ENCODE measurements at places on chromosomes 16 and 17.

GRCh38 chr17:72365857-72366414 is 245.1 kb downstream of the SOX9 start:
- DNase-seq, result no peak

DNA sequence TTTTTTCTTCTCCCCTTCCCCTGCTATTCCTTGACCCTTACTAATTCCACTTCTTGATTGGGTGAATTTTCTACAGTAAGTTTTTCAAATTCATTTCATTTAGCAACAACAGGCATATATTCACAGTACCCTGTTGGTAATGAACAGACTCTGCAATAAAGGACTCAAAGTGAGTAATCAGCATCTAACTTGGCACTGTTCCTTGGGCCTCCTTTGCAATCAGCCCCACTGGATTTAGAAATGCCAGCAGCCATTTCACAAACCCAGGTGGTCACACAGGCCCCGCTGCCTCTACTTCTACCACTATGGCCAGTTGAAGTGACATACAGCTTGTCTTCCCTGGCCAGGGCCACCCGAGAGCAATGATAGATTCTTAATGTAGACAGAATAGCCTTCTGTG is 113.8 kb downstream of the CYB561 start:
- DNase-seq, result no peak

- no peak for DNase-seq
Measured at GRCh38 chr17:35051579-35052240, 11.8 kb downstream of the RFFL start.

GRCh38 chr16:63617990-63618763 is 1503.7 kb downstream of the CDH11 start:
- DNase-seq, result no peak

- no peak for DNase-seq
Measured at GRCh38 chr16:86585821-86586611, 7.7 kb downstream of the FOXL1 start.

- DNase-seq, result no peak
Measured at GRCh38 chr17:67183531-67183930, 61.5 kb downstream of the HELZ start.

GRCh38 chr16:79811541-79811940 is 211.0 kb upstream of the MAF start:
- no peak for DNase-seq

- DNase-seq, result no peak
Measured at GRCh38 chr17:38564254-38564837, 41.4 kb downstream of the SRCIN1 start.

DNA sequence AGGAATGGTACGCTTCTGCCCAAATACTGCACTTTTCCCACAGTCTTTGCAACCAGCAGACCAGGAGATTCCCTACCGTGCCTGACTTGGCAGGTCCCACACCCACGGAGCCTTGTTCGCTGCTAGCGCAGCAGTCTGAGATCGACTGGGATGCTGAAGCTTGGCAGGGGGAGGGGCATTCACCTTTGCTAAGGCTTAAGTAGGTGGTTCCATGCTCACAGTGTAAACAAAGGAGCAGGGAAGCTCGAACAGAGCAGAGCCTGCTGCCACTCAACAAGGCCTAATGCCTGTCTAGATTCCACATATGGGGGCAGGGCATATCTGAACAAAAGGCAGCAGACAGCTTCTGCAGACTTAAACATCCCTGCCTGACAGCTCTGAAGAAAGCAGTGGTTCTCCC is 107.2 kb upstream of the TMEM97 start:
- no peak for DNase-seq

DNA sequence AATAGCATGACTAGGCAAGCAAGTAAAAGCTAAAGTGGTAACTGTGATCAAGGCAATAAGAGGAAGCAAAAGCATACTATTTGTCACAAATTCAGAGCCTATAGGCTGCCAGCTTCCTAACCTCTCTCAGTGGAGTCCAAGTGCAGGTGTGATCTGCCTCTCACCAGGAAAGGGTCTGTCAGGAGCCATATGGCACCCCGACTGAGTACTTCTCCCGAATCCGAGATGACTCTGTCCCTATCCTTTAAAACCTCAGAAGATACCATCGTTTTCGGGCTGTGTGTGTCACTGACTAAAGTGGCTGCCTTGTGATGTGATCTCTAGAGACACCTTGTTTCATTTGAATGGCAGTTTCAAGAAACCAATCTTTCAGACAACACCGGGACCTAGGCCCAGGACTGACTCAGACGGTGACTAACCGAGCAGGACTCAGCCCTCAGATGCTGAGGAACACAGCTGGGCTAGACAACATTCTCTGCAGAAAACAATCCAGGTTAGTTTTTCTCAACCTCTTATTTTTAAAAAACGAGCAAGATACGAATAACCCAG is 63.6 kb downstream of the SMG6 start:
- no peak for DNase-seq

GRCh38 chr16:47980212-47980611 is 175.6 kb downstream of the ABCC12 start:
- DNase-seq, result no peak

GRCh38 chr16:90018297-90018651 is 982 bp downstream of the DBNDD1 start:
- DNase-seq, result no peak

DNA sequence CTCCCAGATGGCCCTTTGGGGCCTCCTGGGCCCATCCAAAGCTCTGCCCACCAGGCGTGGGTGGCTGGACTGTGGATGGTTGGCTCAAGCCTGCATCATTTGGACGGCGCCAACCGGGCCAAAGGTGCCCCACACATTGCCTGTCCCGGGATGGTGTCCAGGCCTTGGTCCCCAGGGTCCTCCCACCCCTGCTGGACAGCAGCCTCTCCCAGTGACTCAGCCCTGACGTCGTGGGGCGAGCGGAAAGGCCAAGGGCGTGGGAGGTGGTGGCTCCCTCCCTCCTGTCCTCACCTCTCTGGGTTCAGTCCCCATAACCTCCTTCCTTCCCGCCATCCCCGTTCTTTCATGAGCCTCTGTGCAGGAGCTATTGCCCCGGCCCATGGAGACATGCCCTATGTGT is 42.1 kb upstream of the DLX4 start:
- DNase-seq, result no peak

DNA sequence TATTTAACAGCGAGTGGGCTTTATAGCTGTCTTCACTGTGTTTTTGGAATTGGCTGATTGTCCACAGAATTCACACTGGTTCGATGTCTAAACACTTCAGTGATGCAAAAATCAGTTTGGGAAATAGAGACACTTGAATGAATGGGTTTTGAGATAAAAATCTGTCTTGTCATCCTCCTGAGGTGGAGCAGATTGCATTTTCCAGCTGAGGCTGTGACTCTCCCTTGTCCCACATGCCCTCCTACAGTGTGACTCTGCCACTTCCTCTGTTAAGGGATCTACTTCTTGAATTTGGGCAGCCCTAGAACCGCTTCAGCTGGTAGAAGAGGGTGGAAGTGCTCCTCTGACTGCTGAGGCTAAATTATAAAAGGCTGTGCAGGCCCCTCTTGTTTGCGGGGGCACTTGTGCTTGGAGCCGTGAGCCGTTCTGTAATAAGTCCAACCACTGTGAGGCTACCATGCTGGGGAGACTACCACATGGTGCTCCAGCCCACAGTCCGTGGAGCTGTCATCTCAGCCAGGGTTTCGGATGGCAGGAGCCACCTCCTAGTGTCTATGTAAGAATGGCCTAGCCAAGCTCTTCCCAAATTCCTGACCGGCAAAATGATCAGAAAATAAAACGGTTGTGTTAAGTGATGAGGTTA is 175.9 kb downstream of the SPECC1 start:
- no peak for DNase-seq

DNA sequence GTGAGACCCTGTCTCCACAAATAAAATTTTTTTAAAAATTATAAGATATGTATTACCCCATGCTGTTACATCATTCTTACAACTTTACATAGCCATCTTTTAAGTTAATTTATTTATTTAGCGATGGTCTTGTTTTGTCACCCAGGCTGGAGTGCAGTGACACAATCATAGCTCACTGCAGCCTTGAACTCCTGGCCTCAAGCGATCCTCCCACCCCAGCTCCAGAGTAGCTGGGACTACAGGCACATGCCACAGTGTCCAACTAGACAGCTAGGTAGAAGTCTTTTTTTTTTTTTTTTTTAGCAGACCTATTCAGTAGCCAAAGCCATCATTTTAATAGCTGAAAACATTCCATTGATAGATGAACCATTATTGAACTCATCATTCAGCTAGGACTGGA is 92.7 kb downstream of the NDE1 start:
- no peak for DNase-seq

DNA sequence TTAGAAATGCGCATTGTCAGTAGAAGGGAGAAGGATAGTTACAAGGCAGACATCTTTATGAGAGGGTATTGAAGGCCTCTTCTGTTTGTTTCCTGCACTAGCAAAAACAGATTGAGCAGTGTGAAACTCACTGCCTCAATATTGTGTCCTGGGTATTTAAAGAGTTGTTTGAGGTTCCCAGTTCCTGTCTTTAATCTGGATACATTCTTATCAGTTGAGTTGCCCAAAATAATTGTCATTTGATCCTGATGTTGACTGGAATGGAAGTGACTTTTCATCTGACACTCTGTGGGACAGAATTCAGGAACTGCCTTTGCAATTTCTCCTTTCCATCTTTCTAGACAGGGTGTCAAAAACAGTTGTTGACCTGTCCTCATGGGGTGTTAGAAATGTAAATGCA is 1.7 kb downstream of the ATP6V0A1 start:
- DNase-seq, result no peak

DNA sequence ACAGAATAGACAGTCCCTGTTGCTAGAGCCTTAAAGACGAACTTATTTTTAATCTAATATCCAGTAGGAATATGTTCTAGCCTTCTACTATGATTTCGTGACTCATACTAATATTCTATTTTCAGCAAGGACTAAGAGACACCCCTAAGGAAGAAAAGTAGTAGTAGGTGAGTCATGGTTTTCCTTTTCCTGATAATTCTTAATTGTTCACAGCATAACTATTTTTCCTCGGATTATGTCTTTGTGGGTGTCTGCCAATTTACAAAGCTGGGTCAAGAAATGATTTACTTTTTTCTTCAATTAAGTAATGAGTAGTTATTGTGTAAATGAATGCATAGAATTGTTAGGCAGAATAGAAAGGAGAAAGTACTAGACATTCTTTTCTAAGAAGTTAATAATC is 292.2 kb downstream of the TOX3 start:
- no peak for DNase-seq

DNA sequence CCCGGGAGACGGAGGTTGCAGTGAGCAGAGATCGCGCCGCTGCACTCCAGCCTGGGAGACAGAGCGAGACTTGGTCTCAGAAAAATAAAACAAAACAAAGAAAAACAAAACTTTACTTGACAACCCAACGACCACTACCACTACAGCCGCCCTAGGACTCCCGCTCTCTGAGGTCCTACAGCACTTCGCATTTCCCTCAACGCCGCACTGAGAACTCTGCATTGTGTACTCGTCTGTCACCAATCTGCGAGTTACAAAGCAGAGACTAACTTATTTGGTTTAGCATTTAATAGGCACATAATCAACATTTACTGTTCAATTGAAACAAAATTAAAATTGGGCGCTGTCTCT is 479 bp upstream of the ZNF207 start:
- DNase-seq, result no peak

DNA sequence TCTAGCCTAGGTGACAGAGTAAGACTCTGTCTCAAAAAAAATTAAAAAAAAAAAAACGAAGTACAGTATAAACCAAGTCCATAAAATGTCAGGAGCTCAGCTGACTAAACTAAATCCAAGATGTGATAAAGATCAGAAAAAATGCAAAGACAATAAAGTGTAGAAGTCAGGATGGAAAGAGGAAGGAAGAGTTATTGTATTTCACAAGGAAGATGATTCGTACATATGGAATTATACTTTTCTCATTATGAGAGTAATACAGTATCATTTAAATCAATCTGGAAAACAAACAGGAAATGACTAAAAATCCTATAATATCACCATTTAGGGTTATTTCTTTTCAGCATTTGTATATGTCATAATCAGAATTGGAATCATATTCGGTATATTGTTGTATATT is 11.4 kb upstream of the APOH start:
- no peak for DNase-seq

GRCh38 chr17:29243792-29244191 is 2.9 kb upstream of the CRYBA1 start:
- DNase-seq, result no peak

DNA sequence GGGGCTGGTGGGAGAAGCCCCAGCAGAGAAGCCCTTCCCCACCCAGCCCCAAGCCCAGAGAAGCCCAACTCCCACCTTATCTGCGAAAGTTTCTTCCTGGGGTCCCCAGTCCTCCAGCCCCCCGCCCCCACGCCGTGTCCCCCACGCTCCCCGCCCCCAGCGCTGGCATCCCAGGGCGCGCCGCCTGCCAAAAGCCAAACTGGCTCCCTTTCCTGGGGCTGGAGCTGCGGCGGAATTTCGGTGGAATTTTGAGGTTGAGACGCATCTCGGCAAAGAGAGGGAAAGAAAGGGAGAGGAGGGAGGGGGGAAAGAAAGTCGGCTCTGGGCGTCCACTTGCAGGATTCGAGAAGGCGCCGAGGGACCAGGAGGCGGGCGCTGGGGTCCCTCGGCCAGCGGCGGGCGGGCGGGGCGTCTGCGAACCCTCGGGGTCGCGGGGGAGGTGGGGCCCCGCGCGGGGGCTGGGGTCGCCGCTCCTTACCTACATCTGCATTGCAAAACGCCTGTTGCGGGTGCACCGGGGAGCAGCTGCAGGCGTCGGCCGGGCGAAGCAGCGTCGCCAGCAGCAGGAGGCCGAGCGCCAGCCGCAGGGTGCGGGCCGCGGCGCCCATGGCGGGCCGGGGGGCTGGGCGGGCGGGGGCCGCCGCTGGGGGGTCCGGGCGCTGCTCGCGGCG is 571 bp downstream of the TIMP2 start:
- no peak for DNase-seq

- no peak for DNase-seq
Measured at GRCh38 chr17:45357364-45357997, 40.7 kb upstream of the MAP3K14 start.

GRCh38 chr16:65833171-65833871 is 533.2 kb upstream of the CDH5 start:
- DNase-seq, result no peak

DNA sequence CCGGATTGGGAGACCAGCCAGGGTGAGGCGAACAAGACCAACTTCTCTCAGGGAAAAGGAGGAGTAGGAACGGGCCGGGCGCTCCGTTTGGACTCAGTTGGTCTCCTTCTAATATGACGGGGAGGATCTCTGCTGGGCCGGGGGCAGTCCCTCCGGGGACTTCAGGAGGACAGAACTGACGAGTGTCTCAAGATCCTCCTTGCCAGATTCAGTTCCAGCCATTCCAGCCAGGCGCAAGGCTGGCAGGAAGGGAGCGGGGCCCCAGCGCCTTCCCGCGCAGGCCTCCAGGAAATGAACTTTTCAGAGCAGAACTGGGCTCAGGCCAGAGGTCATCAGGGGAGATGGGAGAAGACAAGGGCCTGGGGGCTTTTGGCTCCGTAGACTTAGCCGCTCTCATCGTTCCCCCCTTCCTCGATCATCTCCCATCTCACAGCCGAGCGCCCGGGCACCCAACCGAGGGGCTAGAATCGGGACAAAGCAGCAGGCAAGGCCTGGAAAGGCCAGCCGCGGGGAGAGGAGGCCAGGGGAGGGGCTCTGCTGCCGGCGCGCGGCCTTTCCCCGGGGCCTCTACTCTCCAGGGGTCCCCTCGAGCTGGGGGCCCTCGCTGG is 1.6 kb downstream of the ZNF423 start:
- DNase-seq, result no peak

GRCh38 chr16:179211-180092 is 807 bp upstream of the HBQ1 start:
- no peak for DNase-seq

Measured in stimulated activated CD8-positive, alpha-beta memory T cell treated with anti-CD3 and anti-CD28 coated beads, Interleukin-15, amount 100 ng/mL, for 4 hours (primary cell).